Naive B cell (primary cell): ENCODE measurements at places on chromosomes 3 and 15. TPM values are rescaled to one million over a fixed set of nuclear protein-coding genes. Genes with fewer than 3 reads are reported as not detected.

- DNase-seq = no peak
Observed at GRCh38 chr3:56974247-56974930, 86.1 kb upstream of the SPATA12 start.

DNA sequence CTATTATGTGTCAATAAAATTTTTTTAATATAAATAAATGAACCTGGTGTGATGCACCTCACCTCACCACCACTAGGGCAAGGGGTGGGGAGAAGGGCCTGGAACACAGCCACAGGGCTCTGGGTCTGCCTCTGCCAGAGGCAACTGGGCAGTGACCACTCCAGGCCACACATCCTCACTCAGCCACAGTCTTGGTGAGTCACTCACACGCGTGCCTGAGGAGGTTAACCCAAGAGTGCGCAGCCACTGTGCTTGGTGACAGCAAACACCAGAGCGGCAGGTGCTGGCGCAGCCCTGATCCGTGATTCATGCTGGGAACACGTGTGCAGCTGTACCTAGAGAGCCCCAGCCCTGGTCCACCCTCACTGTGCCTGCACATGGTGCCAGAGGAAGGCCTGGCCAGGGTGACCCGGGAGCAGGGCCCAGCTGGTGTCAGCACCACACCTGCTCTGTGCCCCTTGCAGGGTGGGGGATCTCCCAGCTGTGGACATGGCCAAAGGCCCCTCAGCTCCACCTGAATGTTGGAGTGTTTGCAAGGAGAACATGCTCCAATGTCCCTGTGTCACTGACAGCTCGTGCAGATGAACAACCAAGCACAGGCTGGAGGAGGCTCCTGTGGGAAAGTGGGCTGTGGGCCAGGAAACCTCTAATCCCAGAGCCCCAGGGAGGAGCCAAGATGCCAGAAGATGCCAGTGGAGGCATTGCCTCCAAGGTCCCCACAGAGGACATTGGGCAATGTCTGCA, 2.1 kb downstream of the SLC41A3 start:
- no peak for DNase-seq

DNA sequence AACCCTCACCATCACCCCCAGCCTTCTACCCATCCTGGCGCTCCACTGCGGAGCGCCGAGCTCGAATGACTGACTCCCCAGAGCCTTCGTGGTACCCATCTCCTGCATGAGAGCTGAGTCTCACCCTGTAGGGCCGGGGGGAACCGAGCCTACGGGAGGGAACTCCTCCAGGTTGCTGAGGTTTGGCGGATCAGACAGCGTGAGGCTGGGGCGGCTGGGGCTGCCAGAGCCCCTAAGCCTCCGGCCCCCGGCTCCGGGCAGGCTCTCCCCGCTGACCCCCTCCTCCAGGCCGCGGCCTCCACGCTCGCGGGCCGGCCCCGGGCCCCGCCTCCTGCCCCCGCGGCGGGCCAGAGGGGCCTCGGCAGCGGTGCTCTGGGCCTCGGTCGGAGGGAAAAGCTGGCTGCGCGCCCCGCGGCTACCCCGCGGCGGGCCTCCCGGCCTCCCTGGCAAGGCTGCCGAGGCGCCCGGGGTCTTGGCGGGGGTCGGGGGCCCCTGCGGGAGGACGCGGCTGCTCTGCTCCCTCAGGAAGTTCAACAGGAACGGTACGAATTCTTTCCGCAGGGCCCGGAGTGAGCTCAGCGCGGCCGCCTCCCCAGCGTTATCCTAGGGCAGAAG, 643 bp downstream of the CDAN1 start:
- DNase-seq = no peak

GRCh38 chr3:67858492-67858891, 204.1 kb upstream of the SUCLG2 start:
- DNase-seq = no peak

- no peak for DNase-seq
Observed at GRCh38 chr3:104933972-104934371, 432.7 kb upstream of the ALCAM start.

DNA sequence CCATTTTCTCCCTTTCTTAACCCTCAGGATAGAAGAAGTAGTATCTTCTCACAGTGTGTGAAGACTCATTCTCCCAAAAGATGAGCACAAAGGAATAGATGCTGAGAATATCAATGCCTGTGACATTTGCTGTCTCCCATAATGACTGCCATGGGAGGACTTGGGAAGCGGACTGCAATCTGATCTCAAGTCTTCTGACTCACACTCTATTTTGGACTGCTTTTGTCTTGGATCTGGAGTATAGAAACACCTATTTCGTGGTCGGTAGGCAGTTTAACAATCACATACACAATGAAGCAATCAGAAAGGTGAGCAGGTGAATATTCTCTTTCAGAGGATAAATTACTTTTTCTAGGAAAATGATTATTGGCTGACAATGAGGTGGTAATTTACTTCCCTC, 852.0 kb downstream of the FHIT start:
- DNase-seq = no peak

DNA sequence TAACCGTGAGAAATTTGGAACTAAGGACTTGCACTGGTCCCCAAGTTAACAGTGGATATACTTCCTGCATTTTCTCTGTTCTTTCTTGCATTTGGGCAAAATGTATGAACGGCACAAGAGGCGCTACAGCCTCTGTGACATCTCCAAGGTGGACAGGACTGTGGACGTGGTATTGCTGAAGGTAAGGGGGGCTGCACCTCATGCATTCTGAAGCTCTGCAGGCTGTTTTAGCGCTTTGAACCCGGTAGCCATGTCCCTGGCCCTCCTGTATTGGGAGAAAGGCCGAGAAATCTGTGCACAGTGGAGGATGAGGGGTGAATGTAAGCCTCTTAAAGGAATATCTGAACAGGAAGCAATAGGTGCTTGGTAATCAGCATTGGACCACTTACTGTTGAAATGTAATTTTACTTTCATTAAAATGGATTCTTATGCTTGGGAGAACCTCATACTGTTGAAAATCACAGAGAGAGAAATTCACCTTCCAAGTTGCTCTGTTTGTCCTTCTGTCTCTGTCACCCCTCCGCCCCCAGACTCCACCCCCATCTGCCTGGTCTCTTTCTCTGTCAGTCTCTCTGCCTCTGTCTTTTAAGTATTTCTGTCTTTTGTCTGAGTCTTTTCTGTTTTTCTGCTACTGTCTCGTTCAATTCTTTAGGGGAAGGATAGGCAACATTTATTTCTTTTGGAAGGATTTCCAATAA, 174.6 kb downstream of the KLHL25 start:
- no peak for DNase-seq

- DNase-seq = no peak
Observed at GRCh38 chr3:126180477-126181397, at the start of gene ALDH1L1. TSS of gene ALDH1L1 (minus strand) at chr3:126180586. CDS start at chr3:126160979, 19,607 bp downstream.

XYLB gene
- not detected for polyA plus RNA-seq

DUOXA2 gene
- polyA plus RNA-seq = not detected
